Activated T-helper 2 cell treated with anti-CD3 and anti-CD28 coated beads, Interferon-gamma antibody, Interleukin-2, Interleukin-4, amounts not matched to agents 10 μg/mL and 5 μg/mL and 100 μg/mL, durations not matched to agents 14 hours and 24 hours and 36 hours (primary cell): ENCODE measurements at places on chromosomes 3 and 15.

DNA sequence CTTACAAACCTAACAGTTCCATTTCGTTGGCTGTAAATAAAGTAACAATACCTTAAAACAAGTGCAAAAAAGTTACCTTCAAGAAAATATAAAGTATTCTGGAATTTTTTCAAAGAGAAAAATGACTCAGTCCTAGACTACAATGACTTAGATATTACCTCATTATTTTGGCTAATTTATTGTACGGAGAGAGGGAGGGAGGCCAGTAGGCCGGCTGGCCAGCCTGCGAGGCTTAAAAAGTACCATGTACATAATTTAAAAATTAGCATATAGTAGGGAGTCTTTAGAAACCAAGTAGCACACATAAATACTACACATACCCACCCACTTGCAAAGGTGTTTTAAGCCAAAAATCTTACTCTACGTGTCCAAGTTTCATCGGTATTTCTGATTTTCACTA lies 41.9 kb upstream of the MAP4 start:
- peaks cover 20% of the 10 kb centered on the region for H3K36me3 ChIP-seq
- H3K4me3 ChIP-seq = no peak overlapping the region
- H3K27me3 ChIP-seq = no peaks in the 10 kb centered on the region
- H3K27ac ChIP-seq = no peak overlapping the region
- DNase-seq = no peak

DNA sequence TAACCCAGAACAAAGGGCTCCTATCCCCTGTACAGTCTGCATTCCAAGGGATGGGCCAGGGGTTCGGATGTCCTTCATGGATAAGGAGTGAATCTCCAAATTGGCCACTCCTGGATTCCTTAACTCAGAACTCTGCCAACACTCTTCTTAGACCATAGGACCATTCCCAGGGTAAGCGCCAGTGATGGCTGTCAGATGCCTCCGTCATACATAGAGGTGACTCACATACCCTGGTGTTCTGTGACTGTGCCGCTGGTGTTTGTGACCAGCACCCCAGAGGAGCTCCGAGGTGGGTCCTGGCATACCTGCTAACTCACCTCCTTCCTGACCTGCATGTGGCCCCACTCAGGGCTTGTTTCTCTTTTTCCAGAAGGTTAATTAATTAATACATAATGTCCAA lies 134.7 kb downstream of the KLF13 start:
- peaks cover 2% of the 10 kb centered on the region for H3K27me3 ChIP-seq
- DNase-seq = no peak
- H3K4me1 ChIP-seq = peaks cover 21% of the 10 kb centered on the region
- no peak overlapping the region for H3K4me3 ChIP-seq
- no peaks in the 10 kb centered on the region for H3K36me3 ChIP-seq

DNA sequence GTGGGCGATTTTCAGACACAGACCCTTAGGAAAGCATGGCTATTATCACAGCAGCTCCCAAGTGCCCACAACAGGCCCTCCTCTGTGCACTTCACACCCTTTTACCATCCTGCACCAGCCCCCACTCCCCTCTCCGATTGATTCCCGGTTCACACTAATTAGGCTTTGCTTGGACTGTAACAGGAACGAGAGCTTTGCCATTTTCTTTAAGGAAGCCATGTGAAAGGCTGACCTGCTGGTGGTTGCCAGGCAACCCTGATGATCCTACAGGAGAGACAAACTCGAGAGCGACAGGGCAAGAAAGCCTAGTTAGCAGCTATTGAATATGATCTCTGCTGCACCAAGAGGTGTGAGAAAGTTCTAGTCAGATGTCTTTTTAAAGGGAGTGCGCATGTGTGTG lies 28.2 kb upstream of the DET1 start:
- DNase-seq = no peak
- no peaks in the 10 kb centered on the region for H3K4me1 ChIP-seq
- H3K4me3 ChIP-seq = no peak overlapping the region
- peaks cover 6% of the 10 kb centered on the region for H3K27me3 ChIP-seq

DNA sequence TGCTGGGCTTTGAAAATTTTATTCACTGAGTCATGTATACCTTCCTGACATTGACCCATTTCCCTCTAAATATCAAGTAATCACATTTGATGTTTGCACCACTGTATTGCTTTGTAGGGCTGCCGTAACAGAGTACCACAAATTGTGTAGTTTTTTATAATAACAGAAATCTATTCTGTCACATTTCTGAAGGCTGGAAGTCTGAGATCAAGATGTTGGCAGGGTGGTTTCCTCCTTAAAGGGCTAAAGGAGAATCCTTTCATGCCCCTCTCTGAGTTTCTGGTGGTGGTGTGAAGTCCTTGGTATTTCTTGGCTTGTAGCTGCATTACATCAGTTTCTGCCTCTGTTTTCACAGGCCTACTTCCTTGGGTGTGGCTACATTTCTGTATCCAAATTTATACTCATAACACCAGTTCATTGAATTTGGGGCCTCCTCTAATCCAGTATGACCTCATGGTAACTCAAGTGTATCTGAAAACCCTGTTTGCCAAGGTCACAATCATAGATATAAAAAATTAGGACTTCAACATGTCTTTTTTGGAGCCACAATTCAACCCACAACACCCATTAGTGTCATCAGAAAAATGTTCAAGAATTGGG lies 29.1 kb upstream of the ST6GAL1 start:
- H3K27ac ChIP-seq = no peak overlapping the region
- H3K27me3 ChIP-seq = no peaks in the 10 kb centered on the region
- no peak overlapping the region for H3K4me3 ChIP-seq

DNA sequence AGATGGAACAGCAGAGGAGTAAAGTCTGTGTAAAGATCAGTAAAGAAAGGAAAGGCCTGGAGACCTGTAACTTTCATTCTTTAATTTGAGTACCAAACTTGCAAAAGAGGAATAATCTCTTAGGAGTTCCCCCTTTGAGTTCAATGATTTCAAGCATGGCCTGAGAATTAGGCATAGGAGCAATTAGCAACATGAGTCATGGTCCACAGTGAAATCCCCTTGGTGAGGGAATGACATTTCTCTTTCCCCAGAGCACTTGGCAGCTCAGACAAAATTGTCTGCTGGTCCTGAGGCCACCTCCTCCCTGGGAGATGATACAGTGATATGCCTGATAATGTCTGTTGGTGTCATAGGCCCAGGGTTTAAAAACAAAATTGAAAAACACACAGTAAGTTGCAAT lies 81.4 kb upstream of the CRBN start:
- no peak overlapping the region for H3K27ac ChIP-seq
- H3K36me3 ChIP-seq = no peaks in the 10 kb centered on the region
- no peaks in the 10 kb centered on the region for H3K27me3 ChIP-seq
- H3K4me1 ChIP-seq = no peaks in the 10 kb centered on the region
- H3K4me3 ChIP-seq = no peak overlapping the region

- no peaks in the 10 kb centered on the region for H3K4me1 ChIP-seq
- no peak overlapping the region for H3K4me3 ChIP-seq
- H3K27ac ChIP-seq = no peak overlapping the region
- H3K36me3 ChIP-seq = no peaks in the 10 kb centered on the region
Observed at GRCh38 chr3:63740116-63740515, 79.0 kb upstream of the C3orf49 start.

- DNase-seq = no peak
- no peaks in the 10 kb centered on the region for H3K36me3 ChIP-seq
- H3K4me3 ChIP-seq = no peak overlapping the region
- no peaks in the 10 kb centered on the region for H3K4me1 ChIP-seq
- H3K27me3 ChIP-seq = peaks cover 5% of the 10 kb centered on the region
- H3K27ac ChIP-seq = no peak overlapping the region
Observed at GRCh38 chr15:99181545-99181971, 67.8 kb downstream of the TTC23 start.

GRCh38 chr3:63662500-63662899 lies 10.0 kb downstream of the SNTN start:
- no peaks in the 10 kb centered on the region for H3K4me1 ChIP-seq
- H3K27me3 ChIP-seq = no peaks in the 10 kb centered on the region
- no peak for DNase-seq
- no peaks in the 10 kb centered on the region for H3K36me3 ChIP-seq
- no peak overlapping the region for H3K4me3 ChIP-seq
- no peak overlapping the region for H3K27ac ChIP-seq

- peaks cover 2% of the 10 kb centered on the region for H3K27me3 ChIP-seq
- no peaks in the 10 kb centered on the region for H3K36me3 ChIP-seq
- H3K4me1 ChIP-seq = no peaks in the 10 kb centered on the region
Observed at GRCh38 chr3:36643192-36643591, 121.2 kb downstream of the DCLK3 start.

DNA sequence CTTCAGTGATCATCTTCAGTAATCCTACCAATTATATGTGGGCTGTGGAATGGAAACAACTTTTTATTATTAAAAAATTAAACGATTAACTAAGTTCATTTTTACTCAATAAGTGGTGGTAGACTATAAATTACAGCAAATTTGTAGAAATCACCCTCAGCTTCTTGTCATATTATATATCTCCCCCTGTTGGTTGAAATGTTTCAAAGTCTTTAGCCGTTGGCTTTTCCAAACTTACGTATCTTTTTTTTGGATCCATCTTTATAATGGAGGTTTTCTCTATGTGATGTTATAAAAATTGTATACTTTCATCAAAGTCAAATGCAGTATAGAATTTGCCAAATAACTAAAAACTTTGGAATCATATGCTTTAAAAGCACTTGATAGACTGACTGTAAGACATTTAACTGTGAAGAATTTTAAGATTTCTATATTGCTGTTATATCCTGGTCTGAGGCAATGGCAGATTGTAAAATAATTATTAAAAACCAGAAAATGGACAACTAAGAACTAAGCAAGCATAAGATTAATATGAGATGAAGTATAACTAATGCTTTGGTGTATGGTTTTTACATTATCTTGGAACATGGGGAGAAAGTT lies 44.7 kb downstream of the ATP11B start:
- no peak overlapping the region for H3K27ac ChIP-seq
- H3K36me3 ChIP-seq = peaks cover 55% of the 10 kb centered on the region
- no peaks in the 10 kb centered on the region for H3K27me3 ChIP-seq
- H3K4me1 ChIP-seq = peaks cover 8% of the 10 kb centered on the region

GRCh38 chr3:4963669-4964570 lies 15.3 kb upstream of the BHLHE40 start:
- no peaks in the 10 kb centered on the region for H3K27me3 ChIP-seq
- peaks cover 13% of the 10 kb centered on the region for H3K4me1 ChIP-seq
- DNase-seq = no peak
- H3K4me3 ChIP-seq = no peak overlapping the region

DNA sequence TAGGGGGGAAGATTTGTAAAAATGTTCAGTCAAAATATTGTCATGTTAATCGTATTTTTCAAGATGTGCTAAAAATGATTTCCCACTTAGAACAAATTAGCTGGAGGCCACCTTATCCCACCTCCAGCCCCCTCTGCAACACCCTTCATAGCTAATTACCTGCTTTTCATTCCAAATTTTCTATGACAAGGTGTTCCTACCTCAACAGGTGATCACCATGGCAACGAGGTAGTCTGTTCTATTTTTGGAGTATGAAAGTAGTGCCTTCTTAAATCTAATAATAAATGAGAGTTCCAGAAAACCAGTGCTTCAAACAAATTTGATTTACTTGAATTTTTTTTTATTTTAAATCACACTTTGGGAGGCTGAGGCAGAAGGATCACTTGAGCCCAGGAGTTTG lies 149.8 kb downstream of the FNDC3B start:
- H3K4me3 ChIP-seq = no peak overlapping the region
- H3K27me3 ChIP-seq = no peaks in the 10 kb centered on the region
- no peaks in the 10 kb centered on the region for H3K36me3 ChIP-seq
- no peak for DNase-seq
- H3K4me1 ChIP-seq = peaks cover 3% of the 10 kb centered on the region

GRCh38 chr3:23923786-23924185 lies 6.9 kb downstream of the RPL15 start:
- H3K36me3 ChIP-seq = peaks cover 32% of the 10 kb centered on the region
- H3K4me1 ChIP-seq = peaks cover 15% of the 10 kb centered on the region
- DNase-seq = no peak
- no peak overlapping the region for H3K27ac ChIP-seq
- H3K27me3 ChIP-seq = no peaks in the 10 kb centered on the region

DNA sequence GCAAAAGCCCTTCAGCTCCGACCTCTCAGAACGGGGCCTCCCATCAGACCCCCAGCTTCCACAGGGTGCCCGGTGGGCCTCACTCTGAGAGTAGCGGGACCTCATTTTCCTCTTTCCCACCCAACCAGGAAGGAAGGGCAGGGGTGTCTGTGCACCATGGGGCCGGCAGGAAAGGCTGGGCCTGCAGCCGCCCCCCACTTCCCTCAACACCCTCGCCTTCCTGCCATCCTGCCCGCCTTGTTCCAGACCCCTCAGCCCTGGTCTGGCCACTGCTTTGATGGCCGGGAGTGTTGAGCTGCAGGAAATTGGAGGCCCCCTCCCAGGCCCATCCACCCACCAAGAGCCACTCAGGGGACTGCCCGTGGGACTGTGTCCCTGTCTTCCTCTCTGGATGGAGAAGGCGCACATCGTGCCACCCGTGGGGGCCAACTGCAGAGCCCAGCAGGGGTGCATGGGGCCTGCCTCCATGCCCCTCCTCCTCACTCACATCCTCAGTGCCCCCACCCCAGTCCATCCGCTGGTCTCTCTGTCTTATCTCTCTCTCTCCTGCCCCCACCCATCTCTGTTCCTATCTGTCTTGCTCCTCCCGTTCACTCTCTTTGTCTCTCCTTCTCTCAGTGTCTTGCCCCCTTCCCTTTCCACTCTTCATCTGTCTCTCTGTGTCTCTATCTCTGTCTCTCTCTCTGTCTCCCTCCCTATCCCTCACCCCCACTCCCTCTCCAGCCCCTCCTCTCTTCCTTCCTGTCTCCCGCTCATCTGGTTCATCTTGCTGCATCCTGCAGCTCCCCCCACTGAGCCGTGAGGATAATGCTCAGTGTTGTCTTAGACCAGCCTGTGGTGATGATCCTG lies 1.8 kb upstream of the PLXND1 start:
- no peak overlapping the region for H3K27ac ChIP-seq
- no peak overlapping the region for H3K4me3 ChIP-seq
- H3K27me3 ChIP-seq = peaks cover 44% of the 10 kb centered on the region
- H3K4me1 ChIP-seq = peaks cover 10% of the 10 kb centered on the region

DNA sequence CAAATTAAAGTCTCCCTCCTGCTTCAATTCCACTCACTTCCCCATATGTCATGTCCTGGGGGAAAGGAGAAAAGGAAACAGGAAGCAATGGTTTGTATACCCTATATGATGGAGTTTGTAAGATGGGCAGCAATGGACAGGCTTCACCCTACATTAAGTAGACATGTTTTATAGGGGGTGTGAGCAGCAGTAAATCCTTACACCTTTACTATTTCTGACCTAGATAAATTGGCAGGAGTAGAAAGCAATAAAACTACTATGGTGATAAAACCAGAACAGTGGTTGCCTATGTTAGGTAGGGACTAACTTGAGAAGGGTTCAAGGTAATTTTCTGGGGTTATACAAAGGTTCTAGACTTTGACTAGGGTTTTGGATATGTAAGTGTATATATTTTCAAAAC lies 301.7 kb downstream of the GBE1 start:
- no peak overlapping the region for H3K27ac ChIP-seq
- H3K4me3 ChIP-seq = no peak overlapping the region
- no peaks in the 10 kb centered on the region for H3K4me1 ChIP-seq
- no peaks in the 10 kb centered on the region for H3K27me3 ChIP-seq
